ENCODE measurements at places on chromosomes 3 and 15. TPM values are rescaled to one million over a fixed set of nuclear protein-coding genes. Genes with fewer than 3 reads are reported as not detected.

The IFT80 gene
- 11.9 TPM for total RNA-seq

The PML gene
- 58.8 TPM for total RNA-seq

The MESP2 gene
- total RNA-seq: not detected

The SQOR gene
- total RNA-seq: 49.8 TPM

The CNTN6 gene
- 0.83 TPM for total RNA-seq

The HYAL1 gene
- 8.9 TPM for total RNA-seq

The RAD18 gene
- total RNA-seq: 5.4 TPM

The SLC6A11 gene
- not detected for total RNA-seq

The SLC22A13 gene
- 0.29 TPM for total RNA-seq

The ATP2C1 gene
- 52.3 TPM for total RNA-seq

The P2RY13 gene
- 0.80 TPM for total RNA-seq

The CEMIP gene
- 0.34 TPM for total RNA-seq

The OR5K2 gene
- not detected for total RNA-seq

The PIGZ gene
- total RNA-seq: 15.8 TPM
